Activated CD4-positive, alpha-beta T cell treated with anti-CD3 and anti-CD28 coated beads for 1 hour (primary cell): ENCODE measurements at places on chromosomes 3 and 15.

DNA sequence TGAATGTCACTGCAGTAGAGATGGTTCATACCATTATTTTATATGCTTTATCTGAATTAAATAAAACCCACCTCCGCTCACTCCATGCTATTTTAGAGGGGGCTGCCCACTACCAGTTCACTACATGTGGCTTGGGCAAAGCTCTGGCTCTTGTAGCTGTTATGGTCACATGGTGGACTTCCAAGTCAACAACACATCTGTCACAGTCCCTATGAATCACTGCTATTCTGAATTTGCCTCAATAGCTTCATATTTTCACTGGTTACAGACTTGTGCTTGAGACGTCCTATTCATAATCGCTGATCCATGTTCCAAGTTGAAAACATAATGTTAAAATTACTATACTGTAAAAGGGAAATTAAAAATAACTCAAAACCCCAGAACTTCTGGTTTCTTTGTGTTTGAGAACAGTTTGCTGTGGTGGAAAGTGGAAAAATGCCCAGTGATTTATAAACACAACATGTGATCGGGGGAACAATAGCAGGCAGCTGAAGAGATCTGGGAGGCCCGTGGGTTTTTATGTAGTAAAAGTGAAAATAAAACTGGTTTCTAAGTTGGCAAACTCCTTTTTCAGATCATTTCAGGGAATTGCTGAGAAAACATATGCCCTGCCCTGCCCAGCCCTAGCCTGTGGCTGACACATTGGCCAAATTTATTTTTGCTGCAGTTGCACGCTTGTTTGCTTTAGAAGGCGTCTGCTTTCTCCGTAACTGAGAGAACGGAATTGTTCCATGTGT, 128.8 kb upstream of the PRR23C start:
- no peak for DNase-seq

- DNase-seq = no peak
Observed at GRCh38 chr15:56672721-56673120, 60.6 kb downstream of the ZNF280D start.

GRCh38 chr15:72289597-72290325, 17.4 kb upstream of the PARP6 start:
- no peak for DNase-seq

DNA sequence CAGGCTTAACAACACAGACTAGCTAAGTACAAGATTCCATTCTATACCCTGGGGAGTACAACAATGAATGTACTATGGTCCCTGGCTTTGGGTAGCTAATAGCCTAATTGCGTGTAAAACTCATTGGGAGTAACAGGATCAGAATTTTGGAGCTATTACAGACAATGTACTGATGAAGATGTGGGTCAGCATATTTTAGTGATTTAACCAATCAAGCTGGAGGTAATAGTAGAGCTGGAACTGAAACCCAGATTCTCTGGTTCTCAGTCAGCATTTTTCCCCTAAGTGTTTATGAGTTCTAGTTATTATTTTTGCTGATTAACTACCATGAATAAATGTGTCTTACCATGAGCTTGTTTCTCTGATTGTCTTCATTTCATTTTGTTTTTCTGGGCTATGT, 578.7 kb downstream of the NLGN1 start:
- no peak for DNase-seq

DNA sequence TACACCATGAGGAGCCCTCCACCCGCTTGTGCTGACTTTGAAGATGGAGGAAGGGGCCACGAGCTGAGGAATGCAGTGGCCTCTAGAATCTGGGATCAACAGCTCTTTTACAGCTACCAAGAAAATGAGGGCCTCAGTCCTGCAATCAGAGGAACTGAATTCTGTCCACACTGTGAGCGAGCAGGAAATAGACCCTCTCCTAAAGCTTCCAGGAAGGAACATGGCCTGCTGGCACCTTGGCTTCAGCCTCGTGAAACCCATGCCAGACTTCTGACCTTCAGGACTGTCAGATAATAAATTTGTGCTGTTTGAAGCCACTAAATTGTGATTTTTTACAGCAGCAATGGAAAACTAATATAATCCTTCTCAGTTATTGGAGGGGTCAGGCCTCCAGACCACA, 61.9 kb downstream of the RAB11A start:
- DNase-seq = no peak

DNA sequence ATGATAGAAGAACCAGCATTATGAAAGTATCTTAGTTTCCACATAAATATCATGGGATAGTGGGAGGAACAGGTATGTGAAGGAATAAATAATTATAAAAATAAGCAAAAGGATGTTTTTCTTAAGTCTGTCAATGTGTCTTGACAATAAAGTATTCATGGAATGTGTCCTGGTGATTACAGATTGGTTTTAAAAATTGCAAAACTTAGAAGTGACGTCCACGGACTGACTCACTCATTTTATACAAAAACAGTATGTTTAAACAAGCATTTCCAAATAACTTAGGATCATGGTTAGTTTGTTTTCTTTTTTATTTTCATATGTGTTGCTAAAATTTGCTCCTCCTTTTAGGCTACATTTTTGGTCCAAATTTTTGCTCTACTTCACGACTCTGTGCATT, 687.0 kb upstream of the NECTIN3 start:
- no peak for DNase-seq

- DNase-seq = no peak
Observed at GRCh38 chr3:61631108-61631769, 69.9 kb downstream of the PTPRG start.

DNA sequence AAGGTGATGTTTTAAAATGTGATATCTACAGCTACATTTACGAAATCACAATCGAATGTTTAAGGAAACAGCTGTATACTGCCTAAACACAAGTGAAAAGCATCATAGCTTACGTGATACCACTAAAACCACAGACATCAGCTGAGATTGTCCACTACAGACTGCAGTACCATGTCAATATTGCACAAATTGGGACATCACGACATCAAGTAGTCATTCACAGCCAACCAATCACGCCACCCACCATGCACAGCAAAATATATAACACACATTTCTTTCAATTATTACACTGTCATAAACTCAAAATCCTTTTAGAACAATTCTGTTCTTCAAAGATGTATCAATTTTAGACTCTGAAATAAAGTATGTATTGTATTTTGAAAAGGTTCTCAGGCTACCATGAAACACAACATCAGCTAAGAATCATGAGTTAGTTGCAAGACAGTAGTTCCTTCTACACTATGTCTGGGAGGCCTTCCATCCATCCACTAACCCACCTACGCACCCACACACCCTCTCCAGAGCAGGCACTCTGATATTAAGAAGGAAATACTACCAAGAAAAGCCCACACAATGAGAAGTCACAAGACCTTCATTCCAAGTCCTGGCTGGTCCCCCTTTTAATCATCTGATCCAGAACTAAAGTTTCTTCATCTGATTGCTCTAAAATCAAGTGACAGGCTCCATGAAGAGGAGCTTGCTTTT, 3.1 kb downstream of the DMXL2 start:
- DNase-seq = no peak

GRCh38 chr3:125605756-125606155, 10.5 kb upstream of the OSBPL11 start:
- DNase-seq = no peak

DNA sequence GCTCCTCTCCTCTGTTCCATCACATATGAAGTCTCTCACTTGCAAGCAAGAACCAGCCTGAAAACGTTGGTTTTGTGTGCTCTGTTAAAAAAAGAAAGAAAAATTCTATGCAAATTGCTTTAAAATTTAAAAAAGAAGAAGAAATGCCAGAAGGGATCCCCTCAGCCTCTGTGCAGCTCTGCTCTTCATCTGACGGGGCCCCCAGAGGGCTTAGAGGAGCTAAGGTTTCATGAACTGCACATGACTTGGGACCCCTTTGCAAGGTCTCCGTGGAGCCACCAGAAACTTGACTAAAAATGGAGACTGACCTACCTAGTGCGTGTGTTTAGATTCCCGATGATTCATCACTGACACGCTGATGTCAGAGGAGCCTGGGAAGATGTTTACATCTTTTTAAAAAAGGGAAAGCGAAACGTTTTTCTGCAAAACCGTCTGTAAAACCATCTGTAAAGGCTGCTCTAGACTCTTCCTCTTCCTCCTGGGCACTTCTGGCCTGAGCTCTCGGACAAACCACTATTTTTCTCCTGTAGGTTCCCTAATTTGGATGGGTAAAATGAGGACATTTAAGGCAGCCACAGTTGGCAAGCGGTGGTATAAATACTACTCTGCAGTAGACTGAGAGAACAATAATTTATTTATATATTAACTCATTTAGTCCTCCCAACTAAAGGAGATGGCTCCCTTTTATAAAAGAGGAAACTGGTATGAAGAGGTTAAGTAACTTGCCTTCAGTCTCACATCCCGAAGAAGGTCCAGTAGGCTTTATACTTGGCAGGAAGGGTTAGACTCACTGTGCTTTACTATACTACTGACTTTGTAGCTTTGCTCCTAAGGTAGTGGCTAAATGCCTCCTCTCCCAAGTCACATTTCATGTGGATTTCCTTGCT, 67.2 kb upstream of the POLG start:
- no peak for DNase-seq

- DNase-seq = no peak
Observed at GRCh38 chr15:29139072-29139471, 130.6 kb downstream of the NSMCE3 start.

- DNase-seq = no peak
Observed at GRCh38 chr15:82043796-82044372, 1.9 kb downstream of the MEX3B start.

DNA sequence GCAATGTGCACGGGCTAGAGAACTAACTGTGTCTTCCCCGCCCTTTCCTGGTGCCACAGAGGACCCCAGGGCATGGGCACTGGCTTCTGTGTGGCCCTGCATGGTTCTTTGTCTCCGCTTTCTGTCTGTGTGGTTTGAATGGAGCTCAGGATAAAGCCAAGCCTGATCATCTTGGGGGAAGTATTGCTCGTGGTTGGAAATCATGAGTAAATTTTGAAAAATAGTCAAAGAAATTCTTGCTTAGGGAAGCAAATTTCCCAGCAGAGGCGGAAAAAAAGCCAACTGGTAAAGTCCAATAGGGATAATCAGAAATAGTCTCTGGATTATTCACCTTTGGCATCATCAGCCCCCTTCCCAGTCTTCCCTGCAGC, 55.4 kb downstream of the MAGEF1 start:
- DNase-seq = no peak

GRCh38 chr3:4320096-4320911, 17.1 kb downstream of the SETMAR start:
- DNase-seq = no peak

GRCh38 chr15:57550640-57551039, 41.1 kb upstream of the MYZAP start:
- no peak for DNase-seq

- no peak for DNase-seq
Observed at GRCh38 chr3:173043757-173044156, 97.3 kb downstream of the SPATA16 start.

GRCh38 chr3:16255726-16256125, 9.0 kb downstream of the DPH3 start:
- DNase-seq = no peak
